NCI-H1417 treated with DMSO at 0.1 percent for 48 hours (cell line): ENCODE measurements at places on chromosomes 13 and 19.

DNA sequence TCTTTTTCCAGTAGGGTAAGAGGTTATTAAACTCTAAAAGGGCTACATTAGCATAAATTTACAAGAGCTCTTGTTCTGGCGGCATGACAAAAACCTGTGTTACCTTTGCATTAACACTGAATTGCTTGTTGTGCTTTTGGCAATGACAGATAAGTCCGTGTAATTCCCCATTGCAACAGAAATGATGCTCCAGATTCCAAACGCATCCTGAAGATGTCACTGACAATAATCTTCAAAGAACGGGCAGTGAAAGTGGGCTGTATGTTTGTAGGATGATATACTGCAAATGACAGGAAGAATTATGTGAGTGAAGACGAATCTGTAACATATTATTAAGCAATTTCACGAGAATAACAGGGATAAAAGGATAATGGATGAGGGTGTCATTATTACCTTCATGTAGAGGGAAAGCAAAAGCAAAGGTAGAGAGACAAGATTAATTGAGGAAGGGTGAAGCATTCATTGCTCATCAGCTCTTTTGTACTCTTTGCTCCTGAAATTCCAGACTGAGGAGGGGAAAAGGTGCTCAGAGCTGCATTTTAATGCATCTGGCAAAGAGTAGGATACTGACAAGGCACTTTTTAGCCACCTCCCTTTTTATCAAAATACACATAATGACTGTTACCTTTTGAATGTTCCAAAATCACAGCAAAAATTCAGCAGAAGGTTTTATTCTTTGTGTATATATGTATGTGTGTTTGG, 38.5 kb upstream of the MAB21L1 start:
- DNase-seq: peak; percentile 26

DNA sequence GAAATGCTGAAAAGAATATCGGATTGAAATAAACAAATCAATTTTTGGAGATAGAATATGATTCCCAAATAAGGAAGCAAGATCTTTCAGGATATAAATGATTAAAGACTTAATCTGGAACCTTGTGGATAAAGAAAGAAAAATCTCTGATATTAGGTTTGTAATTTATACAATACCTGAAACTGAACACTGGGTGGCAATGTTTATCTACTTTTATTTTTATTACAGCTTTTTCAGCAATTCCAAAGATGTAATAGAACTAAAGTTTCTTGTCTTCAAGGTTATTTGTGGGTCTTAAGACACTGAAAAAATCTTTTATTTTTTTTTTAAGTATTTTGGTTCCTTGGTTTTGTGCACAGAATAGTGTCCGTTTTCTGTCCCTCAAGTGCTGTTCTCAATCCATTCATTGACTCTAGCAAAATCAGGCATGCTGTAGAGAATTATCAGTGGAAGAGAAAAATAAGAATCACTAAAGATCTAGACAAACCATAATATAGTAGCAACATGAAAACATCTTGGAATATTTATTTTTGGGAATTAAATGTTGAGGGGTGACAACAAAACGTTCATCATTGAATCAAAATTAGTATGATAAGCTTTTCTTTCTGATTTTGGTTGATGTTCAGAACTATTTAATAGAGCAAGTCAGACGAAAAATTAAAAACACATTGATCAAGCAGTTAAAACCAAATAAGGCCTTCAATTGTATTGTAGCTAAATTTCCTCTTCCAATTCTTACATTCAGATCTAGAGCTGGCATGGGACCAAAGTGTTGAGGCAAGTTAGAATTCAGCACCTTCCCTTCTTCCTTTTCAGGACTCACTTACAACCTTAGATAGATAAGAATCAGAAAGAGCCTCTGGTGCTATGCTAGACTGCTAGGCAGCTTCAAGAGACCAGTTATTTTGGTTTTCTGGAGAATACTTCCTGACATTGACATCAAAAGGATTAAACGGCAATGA, 704.4 kb upstream of the PCDH20 start:
- peak; percentile 27 for DNase-seq

DNA sequence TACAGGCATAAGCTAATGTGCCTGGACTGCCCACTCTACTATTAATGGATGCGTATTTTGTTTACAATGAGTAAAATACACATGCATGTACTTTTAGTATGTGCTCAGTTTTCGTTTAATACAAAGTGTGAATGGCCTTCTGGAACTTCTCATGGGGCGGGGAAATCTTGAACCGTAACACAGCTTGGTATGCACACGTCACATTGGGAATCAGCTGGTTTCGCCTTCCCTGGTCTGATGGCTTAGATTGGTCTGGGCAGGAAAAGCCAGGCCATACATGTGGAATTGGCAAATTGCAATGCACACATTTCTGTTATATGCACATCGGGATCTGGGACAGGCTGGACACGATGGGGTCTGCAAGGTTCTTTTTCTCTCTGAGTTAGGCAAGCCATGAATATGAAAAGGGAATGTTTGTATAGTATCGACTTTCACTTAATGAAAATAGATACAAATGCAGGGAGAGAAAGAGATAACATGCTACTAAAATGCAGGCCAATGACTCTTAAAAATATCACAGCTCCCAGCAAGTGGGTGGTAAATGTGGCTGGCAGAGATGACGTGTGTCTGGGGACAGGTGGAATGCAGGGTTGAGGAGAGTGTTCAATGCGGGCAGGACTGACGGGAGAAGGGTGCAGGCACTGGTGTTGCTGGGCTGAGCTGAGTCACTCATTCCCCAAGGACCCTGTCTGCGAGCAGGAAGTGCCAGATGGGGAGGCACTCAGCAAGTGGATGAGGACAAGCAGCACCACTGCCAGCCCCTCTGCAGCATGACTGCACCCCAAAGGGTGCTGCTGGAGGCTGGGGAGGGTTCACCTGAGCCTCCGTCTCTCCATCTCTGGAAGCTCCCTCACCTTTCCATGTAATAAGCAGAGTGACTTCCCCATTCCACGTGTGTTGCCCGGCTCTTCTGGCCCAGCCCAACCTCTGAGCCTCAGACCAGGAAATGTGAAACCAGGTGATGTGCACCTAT, 204.0 kb upstream of the GPR12 start:
- DNase-seq: no peak

- no peak for DNase-seq
Observed at GRCh38 chr13:103517066-103517767, 451.0 kb upstream of the SLC10A2 start.

GRCh38 chr13:108272333-108272732, 2.8 kb downstream of the TNFSF13B start:
- DNase-seq: no peak
